ELR (cell line): ENCODE measurements at places on chromosomes 16 and 17.

DNA sequence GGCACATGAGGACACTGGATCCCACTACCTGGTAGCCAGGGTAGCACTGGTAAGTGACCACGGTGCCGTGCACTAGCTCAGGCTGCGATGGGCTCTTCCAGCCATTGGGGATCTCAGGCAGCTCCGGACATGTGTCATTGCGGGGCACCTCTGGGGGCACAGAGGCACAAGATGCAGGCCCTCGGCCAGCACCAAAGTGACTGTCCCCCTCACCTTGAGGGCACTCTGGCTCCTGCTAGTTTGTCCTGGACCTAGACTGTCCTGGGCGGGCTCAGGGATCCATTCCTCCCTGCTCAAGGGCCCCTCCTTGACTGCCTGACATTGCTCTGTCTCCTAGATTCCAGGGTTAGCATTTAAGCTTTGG, 6.7 kb upstream of the PHF12 start:
- DNase-seq: no peak

DNA sequence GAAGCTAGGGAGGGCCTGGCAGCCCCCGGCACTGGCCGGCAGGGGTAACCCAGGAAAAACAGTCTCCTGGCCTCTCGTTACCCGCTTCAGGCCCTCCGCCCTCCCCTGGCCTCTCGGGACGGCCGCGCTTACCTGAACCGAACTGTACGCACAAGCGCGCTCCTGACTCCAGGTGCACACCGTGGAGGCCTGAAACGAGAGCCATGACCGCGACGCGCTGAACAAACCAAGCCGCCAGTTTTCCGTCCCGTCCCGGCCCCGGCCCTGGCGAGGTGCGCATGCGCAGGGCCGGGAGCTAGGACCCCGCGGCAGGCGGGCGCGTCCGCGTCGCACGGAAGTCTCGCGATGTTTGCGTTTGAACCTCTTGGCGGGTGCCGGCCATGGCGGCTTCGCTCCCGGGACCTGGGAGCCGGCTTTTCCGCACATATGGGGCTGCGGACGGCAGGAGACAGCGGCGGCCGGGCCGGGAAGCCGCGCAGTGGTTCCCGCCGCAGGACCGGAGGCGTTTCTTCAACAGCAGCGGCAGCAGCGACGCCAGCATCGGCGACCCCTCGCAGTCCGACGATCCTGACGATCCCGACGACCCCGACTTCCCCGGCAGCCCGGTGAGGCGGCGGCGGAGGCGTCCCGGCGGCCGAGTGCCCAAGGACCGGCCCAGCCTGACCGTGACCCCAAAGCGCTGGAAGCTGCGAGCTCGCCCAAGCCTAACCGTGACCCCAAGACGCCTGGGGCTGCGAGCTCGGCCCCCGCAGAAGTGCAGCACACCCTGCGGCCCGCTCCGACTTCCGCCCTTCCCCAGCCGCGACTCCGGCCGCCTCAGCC, at the start of gene HASPIN:
Gene HASPIN (plus strand): TSS at position 348 of the 822 bp plus-strand sequence. CDS start 33 bp downstream, at position 381.
- peak; percentile 95 for DNase-seq

- DNase-seq: no peak
Measured at GRCh38 chr17:27858621-27859305, 34.4 kb downstream of the LYRM9 start.

DNA sequence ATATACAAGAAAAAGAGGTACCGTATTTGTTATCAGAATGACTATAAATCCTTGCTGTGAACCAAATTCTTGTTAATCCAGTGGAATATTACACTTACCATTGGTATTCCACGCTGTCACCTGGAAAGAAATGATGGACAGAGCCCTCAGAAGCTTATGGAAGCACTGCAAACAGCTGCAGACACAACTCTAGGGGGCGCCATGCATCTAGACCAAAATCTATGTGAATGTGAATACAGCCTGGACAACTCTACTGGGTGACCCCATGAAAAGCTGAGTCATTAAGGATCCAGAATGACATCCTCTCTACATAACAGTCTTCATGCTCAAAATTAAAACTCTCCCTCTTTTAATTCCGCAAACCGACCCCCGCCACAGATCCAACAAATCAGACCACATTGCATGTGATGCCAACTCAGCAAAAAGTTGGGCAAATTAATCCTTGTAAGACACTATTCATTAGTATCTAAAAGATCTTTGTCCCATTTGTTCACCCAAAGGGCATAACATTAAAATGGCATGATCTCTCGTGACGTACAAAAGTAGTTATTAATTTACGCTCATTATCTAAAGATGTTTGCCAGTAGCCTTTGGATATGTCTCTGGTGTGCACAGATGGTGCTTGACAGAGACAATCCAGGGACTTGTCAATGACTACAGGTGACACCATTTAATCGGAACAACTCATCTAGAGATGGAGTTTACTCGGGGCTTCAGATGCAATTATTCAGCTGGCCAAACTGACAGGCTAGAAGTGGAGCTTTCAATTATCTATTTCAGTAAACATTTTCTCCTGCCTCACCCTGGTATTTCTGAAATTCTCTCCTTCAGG, 552.7 kb upstream of the PSMD7 start:
- DNase-seq: no peak

- no peak for DNase-seq
Measured at GRCh38 chr17:39118674-39119419, 32.6 kb downstream of the PLXDC1 start.
